ENCODE measurements at places on chromosomes 13 and 19.

DNA sequence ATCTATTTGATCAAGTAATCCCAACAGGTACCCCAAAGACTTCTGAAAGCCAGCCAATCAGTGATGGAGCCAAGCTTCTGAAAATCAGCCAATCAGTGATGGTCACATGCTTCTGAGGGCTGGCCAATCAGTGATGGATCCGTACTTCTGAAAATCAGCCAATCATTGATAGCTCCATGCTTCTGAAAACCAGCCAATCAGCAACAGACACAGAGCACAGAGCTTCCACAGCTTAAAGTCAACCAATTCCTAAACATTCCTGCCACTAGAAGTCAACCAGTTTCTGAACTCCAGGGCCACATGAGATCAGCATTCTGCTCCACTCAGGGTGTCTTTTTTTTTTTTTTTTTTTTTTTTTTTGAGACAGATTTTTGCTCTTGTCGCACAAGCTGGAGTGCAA is 8.2 kb upstream of the HSD17B14 start:
- no peak for DNase-seq

GRCh38 chr13:99002172-99002710 is 24.4 kb upstream of the DOCK9 start:
- DNase-seq, result no peak

GRCh38 chr19:30498707-30499106 is 126.5 kb downstream of the ZNF536 start:
- DNase-seq, result no peak

- no peak for DNase-seq
Measured at GRCh38 chr19:45428384-45429231, 4.9 kb upstream of the ERCC1 start.

- no peak for DNase-seq
Measured at GRCh38 chr13:112342841-112343361, 33.3 kb upstream of the SPACA7 start.

DNA sequence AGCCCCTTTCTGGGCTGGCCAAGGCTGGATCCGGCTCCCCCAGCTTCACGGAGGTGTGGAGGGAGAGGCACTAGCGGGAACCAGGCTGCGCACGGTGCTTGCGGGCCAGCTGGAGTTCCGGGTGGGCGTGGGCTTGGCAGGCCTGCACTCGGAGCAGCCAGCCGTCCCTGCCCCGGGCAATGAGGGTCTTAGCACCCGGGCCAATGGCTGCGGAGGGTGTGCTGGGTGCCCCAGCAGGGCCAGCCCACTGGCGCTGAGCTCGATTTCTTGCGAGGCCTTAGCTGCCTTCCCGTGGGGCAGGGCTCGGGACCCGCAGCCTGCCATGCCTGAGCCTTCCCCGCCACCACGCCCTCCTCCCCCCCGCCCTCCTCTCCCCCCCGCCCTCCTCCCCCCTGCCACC is 2.6 kb upstream of the ZNF559 start:
- no peak for DNase-seq

DNA sequence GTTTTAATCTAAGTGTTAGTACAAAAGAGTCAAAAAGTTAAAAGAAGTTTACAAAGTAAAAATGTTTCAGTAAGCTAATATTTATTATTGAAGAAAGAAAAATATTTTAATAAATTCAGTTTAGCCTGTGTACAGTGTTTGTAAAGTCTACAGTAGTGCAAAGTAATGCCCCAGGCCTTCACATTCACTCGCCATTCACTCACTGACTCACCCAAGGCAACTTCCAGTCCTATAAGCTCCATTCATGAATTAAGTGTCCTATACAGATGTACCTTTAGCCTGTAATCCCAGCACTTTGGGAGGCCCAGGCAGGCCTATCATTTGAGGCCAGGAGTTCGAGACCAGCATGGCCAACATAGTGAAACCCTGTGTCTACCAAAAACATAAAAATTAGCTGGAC is 24.1 kb upstream of the AKAP11 start:
- no peak for DNase-seq

DNA sequence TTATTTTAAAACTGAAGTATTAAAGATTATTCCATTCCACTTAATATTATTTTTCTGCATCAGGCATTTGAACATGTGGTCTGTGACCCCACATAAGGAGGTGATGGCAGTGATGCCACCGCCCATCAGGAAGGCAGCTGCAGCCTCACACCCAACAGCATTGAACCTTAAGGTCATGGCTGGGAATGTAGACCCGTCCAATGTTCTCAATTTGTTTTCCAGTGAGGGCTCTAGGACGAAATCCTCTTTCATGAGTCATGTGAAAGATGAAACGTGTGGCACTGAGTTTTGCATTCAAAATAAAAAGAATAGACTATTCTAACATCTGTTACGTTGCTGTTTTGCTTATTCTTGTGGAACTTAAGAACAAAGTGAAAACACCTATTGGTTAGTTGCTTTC is 74.5 kb upstream of the ANKRD10 start:
- DNase-seq, result no peak

DNA sequence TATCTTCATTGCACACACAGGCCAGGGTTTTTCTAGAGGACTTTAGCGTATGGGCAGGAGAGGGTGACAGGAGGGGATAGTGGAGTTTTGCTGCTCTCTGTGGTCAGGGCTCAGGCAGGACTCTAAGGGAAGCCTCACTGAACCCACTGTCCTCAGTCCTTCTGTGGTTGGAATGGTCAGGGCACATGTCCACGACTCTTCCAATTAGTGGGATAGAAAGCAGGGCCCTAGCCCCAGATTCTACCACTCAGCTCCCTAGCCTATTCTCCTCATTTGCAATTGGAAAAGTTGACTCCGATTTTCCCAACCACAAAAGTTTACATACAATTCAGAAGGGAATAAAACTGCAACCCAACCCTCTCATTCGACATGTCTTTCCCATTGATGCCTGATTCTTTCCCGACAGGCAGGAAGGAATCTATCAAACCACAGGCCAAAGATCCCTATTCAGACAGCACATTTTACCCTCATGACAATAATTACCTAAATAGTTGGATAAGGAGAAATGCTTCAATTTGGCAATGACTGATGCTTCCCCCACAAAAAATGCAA is 38.2 kb downstream of the TGDS start:
- no peak for DNase-seq

DNA sequence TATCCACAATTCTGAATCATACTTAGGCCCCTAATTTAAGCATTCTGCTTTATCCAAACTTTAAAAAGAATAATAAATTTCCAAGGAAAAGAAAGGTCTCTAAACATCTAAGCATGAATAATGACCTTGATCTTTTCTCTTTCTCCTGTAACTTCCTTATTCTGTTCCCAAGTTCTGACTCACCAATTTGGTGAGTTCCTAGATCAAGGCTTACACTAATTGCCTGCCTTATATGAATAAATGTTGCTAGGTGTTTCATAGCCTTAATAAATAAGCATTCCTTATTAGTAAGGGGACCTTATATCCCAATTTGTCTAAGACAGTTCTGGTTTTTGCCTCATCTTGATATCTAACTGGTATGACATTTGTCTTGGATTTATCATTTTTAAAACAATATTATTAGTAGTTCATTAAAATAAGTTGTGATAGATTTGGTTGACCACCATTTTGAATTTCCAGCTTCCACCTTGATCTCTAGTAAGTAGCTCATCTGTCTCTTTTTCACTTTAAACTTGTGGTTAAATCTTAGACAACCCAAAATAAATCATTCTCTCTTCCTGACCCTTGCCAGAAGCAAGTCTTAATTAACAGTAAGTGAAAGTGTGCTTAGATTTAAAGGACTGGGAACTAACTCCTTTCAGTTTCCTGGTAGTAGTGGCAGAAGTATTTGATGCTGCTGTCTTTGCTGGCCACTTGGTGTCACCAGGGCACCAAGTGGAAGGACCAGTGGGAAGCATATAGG is 121.2 kb upstream of the MLNR start:
- DNase-seq, result no peak

- no peak for DNase-seq
Measured at GRCh38 chr19:18789883-18790565, 1.1 kb downstream of the COMP start.

- no peak for DNase-seq
Measured at GRCh38 chr19:8336072-8336569, 6.9 kb downstream of the KANK3 start.

DNA sequence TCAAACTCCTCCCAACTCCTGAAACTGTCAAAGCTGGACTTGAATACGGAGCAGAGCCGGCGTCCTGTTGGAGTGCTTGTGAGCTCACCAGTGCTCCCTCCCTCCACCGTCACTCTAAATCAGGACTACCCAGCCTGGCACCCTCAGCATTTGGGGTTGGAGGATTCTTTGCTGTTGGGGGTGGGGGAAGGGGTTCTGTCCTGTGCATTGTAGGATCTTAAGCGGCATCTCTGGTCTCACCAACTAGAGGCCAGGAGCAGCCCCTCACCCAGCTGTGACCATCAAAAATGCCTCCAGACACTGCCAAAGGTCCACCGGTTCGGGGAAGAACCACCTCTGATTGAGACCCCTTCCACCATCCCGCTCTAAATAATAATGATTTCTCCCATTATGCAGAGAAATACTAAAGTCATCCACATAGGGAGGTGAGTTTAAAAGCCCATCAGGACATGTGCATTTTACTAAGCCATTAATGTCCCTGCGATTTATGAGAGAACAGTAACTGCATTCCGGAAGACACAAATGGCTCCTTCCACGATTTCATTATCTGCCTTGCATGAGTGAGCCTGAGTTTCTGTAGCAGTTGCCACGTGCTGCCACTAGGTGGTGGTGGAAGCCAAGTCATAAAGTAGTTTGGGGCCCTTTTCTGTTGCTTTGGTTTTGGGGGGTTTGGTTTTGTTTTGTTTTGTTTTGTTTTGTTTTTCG is 16.1 kb upstream of the USP29 start:
- DNase-seq, result peak; percentile 44

DNA sequence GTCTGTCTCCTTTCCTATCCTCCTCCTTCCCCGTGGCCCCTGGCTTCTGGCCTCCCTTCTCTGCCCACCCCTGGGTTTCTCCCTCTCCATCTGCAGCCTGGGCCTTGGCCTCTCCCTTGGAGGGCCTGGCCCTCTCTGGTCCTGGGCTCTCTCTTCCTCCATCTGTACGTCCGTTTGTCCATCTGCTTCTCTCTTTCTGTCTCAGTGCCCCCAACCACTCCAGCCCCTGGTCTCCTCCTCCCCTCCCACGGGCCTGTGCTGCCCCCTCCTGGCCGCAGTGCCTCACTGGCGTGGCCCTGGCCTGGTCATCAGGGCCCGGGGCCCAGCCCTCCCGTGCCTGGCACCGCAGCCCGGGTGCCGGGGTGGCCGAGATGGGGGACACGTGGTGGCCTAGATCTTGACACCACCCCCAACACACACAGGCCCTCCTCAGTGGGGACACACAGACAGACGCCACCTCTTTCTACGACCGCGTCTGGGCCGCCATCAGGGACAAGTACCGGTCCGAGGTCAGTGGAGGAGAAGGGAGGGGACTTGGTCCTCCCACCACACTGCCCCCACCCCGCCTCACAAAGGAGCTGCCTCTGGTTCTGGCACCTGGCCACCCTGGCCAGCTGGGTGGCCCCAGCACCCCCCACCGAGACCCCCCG is 11.3 kb downstream of the PRKCSH start:
- DNase-seq, result peak; percentile 68

GRCh38 chr13:44619651-44620050 is 43.5 kb upstream of the TSC22D1 start:
- no peak for DNase-seq

GRCh38 chr13:44032802-44033201 is 153.1 kb downstream of the LACC1 start:
- DNase-seq, result no peak

GRCh38 chr13:24624801-24625231 is 55.4 kb upstream of the ATP12A start:
- no peak for DNase-seq

DNA sequence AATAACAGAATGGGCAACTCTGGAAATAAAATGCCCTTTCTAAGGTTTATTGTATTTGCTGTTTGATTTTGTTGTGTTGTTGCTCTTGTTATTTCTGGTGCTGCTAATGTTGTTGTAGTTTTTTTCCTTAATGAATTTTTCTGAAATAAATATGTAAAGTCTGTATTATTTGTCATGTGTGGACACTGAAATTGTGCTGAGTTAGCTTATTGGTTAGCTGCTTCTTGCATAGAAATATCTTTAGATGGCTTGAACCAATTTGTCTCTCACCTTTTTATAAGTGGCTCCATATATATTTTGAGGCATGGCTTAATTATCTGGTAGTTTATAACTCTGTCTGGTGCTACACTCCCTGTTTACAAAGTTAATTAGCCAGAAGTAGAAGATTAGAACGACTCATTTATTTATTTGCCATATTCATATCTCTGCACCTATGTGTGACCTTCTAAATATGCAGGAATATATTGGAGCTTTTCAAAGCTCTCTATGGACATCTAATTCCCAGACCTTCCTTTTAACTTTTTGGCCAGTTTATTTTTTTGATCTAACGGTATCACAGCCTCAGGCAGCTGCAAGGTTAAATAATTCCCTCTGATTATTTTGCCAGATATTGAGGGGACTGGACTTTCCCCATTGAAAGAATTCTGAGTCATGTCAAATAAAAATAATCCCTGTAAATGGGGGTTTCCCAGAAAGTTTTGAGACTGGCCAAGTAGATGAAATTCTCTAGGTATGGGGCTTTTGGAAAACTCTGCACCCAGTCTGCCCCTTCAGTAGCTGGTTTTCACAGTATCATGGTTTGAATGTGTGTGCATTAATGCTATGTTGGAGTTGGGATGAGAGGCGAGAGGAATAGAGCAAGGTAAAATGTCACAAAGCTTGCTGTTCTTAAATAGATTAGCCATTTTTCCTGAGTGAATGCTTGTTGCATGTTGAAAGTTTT is 1331.7 kb upstream of the MIR17HG start:
- no peak for DNase-seq

GRCh38 chr13:26220575-26220974 is 1.5 kb downstream of the RNF6 start:
- no peak for DNase-seq

GRCh38 chr19:28021259-28022185 is 1191.4 kb downstream of the UQCRFS1 start:
- DNase-seq, result no peak

DNA sequence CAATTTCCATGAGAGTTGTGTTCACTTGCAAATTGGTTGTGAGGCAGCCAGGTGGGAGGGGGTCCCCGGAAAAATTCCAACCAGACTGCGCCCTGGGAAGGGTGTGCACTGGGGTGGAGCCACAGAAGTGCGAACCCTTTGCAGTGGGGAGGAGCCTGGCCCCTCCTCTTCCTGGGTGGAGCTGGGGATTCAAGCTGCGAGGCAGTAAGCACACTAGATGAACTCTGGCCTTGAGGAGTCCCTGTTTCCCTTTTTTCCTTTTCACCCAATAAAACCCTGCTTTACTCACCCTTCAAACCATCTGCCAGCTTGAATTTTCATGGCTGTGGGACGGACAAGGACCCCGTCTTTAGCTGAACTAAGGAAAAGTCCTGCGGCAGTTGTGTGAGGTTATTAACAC is 31.0 kb upstream of the MBNL2 start:
- DNase-seq, result no peak

DNA sequence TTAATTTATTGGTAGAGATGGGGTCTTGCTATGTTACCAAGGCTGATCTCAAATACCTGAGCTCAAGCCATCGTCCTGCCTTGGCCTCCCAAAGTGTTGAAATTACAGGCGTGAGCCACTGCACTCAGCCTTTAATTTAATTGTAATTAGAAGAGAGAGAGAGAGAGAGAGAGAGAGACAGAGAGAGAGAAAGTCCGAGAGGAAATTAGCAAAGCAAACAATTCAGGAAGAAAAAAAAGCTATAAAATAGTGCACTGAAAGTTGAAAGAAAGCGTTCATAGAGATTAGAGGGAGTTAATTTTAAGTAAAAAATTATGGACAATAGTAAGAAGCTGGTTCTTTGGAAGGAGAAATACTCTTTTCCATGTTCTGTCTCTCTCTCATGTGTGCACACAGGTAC is 7.0 kb downstream of the GPR32 start:
- no peak for DNase-seq

- DNase-seq, result no peak
Measured at GRCh38 chr19:10988380-10988779, 27.6 kb downstream of the SMARCA4 start.

GRCh38 chr13:32164622-32165268 is 133.2 kb downstream of the FRY start:
- DNase-seq, result peak; percentile 22

Measured in activated naive CD4-positive, alpha-beta T cell treated with anti-CD3 and anti-CD28 coated beads, Interleukin-2, amount 50 U/mL, for 72 hours (primary cell).